Neural progenitor cell (in vitro differentiated cells): ENCODE measurements at places on chromosomes 11 and 22.

DNA sequence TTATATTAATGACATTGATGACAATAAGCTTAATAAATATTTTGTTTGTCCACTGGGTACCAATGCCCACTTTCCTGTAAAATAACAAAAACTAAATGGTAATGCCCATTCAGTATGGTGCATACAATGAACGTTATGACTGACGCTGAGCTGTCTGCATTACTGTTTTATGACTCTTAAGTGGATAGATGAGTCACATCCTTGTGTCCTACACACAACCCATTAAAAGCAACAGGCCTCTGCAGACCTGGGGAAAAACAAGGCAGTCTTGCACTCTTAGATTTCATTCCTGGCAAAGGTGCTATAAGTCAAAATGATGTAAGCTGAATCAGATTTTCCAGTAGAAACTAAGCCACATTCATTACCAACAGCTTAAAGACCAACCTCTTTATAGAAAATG is 176.3 kb upstream of the TMEM45B start:
- no peak for DNase-seq

- DNase-seq, result no peak
Observed at GRCh38 chr11:72271980-72272379, 28.0 kb upstream of the PHOX2A start.

GRCh38 chr11:36356201-36356600 is 60.1 kb downstream of the PRR5L start:
- no peak for DNase-seq

DNA sequence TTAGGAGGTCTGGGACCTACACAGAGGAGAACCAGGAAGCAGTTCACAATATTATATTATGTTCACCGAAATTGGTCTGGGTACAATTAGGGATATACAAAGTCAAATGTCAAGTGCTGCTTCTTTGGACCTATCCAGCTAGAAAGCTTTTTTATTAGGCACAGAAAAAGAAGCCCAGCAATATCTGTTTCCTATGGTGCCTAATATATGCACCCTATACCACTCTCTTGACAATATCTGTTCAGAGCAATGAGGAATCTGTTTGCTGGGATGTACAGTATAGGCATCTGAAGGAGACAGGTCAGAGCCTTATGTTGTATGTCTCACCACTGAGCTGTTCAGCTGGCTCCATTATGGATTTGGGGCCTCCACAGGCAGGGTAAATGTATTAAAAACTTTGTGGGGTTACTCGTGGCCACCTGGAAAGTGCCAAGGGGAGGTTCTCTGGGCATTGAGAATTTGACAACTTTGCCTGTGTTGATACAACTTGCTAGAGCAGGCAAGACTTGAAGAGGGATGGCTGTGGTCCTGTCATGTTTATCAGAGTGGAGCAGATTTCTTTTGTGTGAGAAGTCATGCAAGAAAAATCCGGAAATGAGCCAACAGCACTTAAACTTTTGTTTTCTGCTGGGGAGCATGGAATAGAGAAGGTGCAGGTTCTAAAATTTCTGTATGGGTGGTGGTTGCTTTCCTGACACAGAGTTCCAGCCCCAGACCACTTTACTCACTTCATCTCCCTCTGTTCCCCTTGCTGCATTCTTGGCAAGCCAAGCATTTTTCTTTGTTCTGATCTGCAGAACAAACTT is 10.1 kb downstream of the STIM1 start:
- DNase-seq, result no peak

DNA sequence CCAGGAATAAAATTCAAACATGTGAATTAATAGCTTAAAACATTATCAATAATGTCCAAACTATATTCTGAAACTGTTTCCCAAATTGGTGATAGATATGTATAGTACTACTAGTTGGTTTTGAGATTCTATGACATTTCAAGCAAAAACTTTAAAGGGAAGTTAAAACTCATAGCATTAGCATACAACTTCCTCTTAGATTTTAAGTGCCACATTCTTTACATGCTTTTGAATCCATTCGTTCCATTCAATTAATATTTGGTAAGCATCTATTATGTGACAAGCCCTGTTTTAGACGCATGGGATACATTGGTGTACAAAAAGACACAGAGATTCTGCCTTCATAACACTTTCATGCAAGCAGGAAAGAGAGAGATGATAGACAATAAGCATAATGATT is 8.9 kb downstream of the PATL1 start:
- no peak for DNase-seq

DNA sequence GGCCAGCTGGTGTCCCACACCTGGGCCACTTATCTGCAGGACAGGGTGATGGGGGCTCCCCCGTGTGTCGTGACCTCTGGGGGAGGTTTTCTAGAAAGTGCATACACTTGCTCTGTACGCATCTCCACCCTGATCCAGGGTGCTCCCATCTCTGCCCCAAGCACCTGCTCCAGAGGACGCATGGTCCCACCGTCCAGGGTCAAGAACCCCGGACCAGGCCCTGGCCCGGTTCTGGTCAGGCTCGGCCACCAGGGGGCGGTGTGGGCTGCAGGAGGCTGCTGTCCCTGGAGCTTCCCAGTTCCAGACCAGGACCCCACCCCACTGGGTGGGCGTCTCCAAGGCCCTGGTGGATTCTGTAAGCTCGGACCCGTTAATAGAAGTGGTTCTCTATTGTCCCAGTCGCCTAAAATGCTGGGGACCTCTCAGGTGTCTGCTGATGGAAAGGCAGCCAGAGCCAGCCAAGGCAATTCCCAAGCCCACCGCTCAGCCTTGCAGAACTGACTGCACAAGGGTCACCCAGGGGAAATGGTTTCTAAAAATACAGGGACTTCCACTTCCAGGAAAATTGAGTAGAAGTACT is 34.7 kb upstream of the SEPTIN5 start:
- DNase-seq, result peak; percentile 53

DNA sequence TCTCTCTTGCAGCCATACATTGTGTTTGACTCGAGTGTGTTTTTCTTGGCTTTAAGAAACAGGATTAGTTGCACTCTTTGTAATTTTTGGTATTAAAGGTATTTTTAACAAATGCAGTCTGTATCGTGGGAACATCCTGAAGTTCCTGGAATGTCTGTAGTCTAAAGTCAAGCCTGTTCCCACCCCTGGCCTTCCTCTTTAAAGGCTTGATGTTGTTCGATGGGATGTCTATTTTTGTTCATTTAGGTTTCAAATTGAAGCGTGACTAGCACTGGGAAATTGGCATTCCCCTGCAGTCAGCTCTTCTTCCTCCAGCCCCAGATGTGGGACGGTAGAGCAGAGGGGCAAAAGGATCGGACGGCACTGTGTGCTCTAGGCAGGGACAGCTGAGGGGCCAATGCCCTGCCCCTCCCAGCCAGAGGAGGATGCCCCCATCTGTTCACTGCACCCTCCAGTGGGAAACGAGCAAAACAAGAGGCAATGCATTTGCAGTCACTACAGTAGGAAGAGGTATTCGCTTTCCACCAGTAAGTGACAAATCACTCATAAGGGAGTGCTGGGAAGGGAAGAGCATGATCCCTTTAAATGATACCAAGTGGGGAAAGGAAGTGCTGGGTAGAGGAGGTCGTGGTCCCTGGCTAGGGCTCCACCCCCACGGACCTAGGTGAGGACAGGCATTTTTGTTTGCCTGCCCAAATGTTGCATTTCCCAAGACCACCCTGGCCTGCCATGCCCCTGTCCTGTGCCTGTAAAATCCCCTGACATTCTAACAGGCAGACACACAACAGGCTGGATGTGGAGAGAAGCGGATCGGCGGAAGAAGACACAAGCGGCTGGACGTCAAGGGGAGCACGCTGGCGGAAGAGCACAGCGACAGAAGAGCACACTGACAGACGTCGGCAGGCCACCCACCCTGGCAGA is 47.4 kb upstream of the SEPTIN5 start:
- no peak for DNase-seq

DNA sequence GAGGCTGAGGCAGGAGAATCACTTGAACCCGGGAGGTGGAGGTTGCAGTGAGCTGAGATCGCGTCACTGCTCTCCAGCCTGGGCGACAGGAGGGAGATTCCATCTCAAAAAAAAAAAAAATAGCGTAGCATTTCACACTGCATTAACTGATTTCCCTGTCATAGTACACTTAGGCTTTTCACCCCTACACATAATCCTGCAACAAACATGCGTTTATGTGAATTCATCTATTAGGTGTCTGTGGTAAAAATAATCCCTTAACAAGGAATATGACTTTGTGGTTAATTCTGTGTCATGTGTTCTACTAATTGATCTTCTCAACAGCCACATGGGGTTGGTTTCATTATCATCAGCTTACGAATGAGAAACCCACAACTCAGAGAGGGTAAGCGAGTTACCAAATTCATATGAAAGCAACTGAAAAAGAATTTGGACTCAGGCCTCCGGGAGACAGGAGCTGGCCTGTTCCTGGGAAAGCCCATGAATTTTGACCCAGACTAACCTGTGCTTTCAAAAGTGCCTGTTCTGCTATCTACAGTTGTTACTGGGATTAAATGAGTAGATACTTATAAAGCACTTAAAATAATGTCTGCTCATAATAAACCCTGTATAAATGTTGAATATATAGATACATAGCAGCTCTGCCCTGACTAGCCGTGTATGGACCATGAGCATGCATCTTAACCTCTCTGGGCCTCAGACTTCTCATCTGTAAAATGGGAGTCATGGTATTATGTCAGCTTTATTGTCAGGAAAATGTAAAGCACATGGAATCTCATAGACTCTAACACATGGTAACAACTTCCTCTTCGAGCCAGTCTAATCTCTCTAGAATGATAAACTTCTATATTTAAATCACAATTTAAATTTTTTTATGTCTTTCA is 36.6 kb downstream of the KCNJ1 start:
- DNase-seq, result no peak

GRCh38 chr11:102385085-102386007 is 38.3 kb downstream of the BIRC2 start:
- no peak for DNase-seq

GRCh38 chr11:9046481-9046880 is 42.7 kb upstream of the NRIP3 start:
- DNase-seq, result no peak

DNA sequence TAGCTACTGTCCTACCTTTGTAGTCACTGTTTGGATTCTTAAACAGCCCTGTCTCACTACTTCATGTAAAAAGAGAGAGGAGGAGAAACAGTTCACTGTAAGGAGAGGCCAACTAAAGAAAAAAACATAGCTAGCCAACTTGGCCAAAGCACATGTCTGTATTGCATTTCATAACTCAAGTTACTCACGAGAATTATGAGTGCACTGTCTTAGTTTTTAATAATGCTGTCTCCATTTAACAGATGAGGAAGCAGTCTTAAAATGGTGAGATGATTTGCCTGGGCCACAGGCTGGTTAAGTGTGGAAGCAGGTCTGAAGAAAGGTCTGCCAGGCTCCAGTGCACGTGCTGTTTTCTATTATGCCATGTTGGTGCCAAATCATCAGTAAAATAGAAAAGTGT is 104.5 kb downstream of the UVRAG start:
- no peak for DNase-seq

DNA sequence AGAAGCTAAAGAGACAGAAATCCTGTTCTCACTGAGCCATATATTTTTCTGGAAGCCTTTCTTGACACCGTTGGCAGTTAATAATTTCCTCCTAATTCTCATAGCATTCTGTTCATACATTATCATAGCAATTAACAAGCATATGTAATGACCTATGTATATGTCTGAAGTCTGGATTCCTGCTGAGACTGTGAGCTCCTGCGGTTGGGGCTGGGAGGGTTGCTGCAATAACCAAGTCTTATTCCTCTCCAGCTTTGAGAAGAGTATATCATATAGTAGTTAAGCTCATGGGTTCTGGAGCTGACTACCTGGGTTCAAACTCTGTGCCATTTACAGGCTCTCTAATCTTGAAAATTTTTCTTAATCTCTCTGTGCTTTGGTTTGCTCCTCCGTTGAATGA is 175.2 kb downstream of the MAML2 start:
- DNase-seq, result no peak

- DNase-seq, result no peak
Observed at GRCh38 chr11:61805146-61805545, 11.7 kb downstream of the FADS1 start.

DNA sequence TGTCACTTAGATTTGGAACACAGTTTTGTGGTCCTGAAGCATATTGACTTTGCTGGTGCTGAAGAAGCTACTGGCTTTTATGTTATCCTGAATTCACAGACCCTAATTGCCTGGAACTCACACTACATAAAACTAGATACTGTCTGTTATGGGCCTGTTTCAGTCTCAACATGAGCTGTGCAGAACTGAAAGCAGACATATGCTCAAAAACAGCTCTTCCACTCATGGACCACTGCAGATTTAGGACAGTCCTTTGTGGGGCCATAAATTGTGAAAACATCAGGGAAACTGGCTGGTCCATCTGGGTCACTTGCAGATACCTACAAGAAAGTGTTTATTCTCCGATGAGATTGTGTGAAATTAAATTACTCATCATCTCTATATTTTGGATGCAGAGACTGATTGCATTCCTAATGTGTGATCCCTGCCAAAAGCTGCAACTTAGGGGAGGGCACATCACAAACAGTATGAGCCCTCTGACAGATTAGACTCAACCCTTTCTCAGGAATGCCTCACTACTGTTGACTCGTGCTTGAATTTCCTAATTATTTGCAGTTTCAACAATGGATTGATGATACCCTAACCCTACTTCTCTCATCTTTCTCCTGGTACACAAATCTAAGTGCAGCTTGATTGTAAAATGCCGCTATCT is 10.2 kb upstream of the CLNS1A start:
- DNase-seq, result no peak

DNA sequence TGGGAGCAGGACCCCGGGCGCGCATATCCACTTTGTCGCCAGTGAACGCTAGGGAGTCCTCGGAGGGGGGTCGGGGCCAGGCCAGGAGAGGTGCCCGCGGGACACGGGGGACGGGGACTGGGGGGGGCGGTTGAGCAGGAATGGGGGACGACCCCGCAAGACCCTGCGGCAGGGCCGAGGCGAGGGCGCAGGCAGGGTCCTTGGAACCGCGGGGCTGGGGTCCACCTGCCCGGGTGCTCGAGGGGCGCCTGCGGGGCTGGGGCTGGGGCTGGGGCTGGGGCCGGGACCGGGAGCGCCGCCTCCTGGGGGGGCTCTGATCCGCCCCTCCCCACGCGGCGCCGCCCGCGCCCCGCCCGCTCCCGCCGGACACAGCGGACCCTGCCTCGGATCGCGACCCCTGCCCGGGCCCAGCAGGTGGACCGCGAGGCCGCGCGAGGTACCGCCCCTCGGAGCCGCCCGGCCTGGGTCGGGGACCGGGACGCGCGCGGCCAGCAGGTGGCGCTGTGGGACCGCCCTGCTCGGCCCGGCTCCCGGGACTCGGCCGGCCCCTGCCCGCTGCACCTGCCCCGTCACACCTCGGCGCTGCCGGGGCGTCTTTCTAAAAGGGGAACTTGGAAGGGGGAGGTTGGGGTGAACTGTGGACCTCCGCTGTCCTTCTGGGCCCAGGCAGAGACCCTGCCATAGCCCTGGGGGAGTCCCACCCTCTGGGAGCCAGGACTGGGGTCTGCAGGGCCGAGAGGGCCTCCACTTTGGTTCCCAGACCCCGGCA is 11.0 kb downstream of the CRELD2 start:
- peak; percentile 88 for DNase-seq
